Fibroblast of skin of scalp (primary cell): ENCODE measurements at places on chromosomes 16 and 17.

- no peak for DNase-seq
Measured at GRCh38 chr17:50905460-50905803, 39.3 kb upstream of the TOB1 start.

DNA sequence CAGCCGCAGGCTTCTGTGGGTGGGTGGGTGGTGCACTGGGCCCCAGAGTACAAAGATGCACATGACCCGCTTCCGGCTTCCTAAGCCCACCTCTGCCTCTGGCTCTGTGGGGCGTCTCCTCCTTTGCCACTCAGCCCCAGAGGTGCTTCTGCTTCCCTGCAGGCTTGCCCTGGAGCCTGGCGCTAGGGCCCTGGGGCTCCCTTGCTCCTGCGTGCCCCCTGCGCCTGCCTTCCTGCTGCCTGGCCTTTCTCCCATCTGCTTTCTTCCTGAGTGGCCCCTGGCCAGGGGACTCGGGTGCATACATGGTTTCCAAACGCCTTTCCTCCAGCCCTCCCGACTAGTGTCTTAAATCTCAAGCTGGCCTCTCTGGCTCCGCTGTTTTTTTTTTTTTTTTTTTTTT, 3.4 kb downstream of the WWOX start:
- no peak for DNase-seq

GRCh38 chr17:17900615-17901520, 64.1 kb upstream of the SREBF1 start:
- peak; percentile 98 for DNase-seq

DNA sequence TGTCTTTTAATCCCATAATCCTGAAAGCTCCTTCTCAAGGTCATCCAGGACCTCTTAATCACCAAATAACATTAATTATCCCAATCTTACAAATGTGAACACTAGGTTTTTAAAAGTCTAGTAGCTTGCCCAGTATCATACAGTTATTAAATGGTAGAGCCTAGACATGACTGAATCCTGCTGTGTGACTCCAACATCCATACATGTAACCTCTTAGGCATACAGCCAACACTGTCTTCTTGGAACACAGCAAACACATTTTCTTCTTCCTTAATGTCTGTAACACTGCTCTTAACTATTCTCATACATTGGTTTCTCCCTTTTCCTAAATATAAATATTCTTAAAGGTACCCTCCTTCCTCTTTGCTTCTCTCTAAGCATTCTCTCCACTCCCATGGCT, 13.7 kb downstream of the BRIP1 start:
- DNase-seq, result peak; percentile 21

DNA sequence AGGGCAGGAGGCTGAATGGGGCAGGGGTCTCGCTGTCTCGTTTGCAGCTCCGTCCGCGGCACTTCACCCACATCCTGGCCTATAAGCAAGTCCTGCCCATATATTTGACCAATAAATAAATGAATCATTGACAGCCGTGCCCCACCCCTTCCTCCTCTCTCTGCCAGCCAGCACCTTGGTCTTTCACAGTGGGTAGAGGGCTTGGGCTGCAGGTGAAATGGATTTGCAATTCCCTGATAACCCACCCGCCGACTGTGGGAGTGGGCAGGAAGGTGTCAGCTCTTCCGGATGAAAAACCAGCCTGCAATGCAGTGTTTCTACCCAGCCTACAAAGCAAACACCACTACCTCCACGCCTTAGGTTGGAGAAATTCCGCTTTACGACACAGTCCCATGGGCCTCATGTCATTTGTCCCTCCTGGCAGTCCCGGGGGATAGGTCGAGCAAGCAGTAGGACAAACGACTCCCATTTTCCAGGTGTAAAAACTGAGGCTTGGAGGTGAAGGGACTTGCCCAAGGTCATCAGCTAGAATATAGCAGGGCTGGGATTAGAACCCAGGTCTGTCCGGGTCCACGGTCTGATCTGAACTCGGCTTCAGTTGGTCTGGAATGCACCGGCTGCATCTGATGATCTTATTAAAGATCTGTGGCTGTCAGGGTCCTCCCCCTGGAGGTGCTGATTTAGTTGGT, 79.0 kb downstream of the ABCC1 start:
- DNase-seq, result no peak

DNA sequence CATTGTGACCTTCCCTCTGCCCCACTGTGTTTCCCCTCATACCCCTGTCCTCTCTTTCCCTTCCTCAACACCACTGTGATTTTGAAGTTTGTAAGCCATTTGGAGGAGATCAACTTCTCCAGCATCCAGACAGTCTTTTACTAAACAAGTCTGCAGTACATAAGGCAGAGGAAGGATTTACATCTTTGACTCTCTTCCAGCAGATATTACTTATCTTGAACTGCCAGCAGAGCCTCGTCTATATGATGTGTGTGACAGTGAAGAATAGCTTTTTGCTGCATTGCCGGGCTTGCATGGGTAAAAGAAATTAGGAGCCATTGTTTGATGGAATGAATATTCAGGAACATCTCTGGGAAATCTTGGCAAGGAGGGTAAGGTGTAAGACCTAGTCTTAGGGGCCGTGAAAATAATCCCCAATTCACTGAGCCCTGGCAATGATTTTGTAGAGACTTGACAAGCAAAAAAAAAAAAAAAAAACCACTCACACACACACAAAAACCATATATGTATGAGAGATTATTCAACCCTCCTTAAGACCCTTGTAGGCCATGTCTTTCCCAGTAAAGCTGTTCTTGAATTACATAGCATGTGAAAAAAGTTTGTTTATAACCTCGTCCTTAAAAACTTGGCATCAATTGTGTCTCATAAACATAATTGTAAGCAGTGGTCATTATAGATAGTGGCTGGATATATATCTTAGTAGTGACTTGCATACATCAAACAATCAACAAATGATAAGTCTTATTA, 903.9 kb downstream of the CDH11 start:
- DNase-seq, result no peak

- DNase-seq, result no peak
Measured at GRCh38 chr17:43547189-43547550, 1.0 kb upstream of the ETV4 start.

- no peak for DNase-seq
Measured at GRCh38 chr17:59289981-59290301, 41.5 kb upstream of the YPEL2 start.

DNA sequence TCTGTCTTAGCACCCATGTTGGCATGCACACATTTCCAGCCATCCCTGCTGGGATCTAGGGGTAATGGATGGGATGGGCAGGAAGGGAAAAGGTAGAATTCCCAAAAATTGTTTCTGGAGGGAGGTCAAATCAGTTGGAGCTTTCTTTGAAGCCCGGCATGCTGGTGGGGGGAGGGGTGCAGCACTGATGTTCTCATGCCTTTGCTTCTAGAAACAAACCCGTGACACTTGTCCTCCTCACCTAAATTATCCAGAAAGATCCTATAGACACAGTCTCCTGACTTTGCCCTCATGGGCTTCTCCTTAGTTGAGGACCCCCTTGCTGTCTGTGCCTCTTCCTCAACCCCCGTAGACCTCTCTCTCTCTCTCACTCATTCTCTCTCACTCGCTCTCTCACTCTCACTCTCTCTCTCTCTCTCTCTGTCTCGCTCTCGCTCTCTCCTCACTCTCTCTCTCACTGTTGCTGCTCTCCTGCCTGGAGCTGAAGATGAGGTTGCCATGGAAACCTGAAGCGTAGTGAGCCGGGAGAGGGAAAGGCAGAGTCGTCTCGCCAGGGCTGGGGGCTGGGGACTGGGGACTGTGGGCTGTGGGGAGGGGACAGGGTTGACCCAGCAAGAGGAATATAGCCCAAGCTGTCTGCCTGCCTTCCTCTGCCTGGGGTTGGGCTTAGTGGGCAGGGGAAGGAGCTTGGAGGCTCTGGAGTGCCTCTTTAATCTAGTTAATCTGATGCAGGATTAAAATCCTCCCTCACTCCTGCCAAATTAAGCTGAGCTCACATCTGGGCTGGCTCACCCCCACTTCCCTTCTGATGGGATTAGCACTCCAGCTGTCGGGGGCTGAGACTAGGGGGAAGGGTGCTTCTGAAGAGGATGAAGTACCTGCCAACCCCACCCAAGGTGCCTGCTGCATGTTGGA, 16.1 kb downstream of the LASP1 start:
- no peak for DNase-seq

DNA sequence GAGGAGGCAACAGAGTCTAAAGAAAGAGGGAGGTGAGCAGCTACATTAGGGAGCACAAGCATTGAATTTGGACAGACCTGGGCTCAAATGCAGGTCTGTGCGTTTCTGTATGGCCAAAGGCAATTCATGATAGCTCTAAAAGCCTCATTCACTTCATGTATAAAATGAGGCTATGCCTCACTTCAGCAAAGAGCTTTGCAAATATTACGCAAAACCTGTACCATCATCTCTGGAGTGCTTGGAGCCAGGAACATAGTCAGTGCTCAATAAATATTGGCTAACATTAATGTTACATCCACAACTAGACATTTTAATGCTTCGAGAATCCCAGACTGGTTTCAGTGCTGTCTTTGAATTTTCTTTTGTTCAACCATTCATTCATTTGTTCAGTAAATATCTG, 254.7 kb upstream of the CDH11 start:
- DNase-seq, result no peak

DNA sequence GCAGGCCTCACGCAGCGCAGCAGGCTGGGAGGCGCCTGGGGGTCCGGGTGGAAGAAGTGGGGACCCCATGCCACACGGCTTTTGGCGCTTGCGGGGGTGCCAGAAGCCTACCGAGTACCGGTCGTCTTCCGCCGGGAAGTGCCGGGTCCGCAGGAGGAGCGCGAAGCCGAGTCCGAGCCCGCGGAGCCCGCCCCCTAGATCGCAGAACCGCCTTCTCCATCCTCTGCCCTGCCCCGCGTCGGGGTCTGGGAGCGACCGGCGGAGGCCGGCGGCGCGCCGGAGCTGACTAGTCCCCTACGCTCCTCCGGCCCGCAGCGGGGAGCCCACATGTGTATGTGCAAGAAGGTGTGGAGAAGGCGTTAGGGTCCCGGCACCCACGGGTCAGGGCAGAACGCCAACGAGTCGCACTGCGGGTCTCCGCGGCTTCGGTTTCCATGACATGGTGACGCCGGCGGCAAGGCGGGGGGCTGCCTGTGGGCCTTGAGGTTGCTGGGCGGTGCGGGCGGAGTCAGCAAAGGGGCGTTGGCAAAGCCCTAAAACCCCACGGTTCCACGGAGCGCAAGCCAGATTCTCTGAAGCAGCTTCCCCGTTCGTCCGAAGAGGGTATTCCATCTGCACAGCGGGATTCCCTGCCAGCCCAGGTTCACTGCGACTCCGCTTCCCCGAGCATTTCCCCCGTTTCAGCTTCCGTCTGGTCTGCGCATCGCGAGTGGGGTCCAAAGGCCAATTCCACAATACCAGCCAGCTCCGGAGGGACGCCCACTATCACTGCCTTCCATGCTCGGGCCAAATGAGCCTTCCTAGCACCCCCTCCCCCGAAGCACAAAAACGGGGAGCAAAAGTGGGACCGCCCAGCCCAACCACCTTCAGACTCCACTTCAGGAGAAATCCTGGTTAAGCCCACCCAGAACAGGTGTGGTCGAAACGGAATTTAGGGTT, 2.3 kb upstream of the LHX1 start:
- no peak for DNase-seq

DNA sequence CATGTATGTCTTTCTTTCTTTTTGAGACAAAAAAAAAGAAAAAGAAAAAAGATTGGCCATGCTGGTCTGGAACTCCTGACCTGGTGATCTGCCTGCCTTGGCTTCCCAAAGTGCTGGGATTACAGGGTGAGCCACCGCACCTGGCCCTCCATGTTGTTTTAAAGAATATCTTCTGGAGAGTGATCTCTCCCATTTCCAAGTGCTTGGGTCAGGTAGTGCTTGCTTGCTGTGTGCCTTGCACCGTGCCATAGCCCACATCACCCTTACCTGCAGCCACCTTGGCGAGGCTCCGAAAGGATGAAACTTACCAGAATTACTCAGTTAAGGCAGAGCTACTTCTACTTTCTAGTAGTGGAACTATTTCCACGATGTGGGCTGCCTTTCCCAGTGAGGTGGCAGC, 19.0 kb upstream of the KDM6B start:
- DNase-seq, result no peak

DNA sequence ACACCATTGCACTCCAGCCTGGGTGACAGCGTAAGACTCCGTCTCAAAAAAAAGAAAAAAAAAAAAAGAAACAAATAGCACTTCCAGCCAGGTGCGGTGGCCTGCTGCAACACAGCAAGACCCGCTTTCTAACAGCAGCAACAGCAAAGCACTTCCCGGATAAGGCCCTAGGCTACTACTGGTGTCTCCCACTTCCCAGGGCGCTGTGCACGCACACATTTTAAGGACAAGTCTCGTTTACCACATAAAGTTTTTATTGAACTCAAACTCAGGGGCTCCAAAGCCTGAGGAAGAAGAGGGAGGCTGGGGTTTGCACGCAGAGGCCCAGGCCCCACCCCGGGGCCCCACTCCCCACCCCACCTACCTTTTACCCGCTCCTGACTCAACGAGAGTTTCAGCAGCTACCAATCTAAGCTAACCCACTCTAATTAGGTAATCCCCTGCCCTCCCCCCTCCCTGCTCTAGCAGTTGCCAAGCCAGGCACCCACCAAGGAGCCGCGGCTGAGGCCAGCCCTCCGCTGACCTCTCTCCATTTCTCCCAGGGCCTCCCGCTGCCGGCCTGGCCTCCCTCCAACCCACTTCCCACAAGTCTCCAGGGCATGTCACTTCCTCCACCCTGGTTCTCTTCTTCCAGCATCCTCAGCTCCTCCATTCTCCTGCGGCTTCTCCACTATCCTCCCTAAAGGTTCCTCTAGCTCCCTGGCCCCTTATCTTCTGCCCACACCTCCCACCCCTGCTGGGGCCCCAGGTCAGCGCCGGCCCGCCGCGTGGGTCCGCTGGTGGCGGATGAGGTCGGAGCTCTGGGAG, 2.4 kb downstream of the ZNF768 start:
- DNase-seq, result no peak

GRCh38 chr17:36118477-36119353, 15.1 kb downstream of the CCL4 start:
- DNase-seq, result no peak

- no peak for DNase-seq
Measured at GRCh38 chr17:10657879-10658278, 770 bp upstream of the MYH3 start.

- no peak for DNase-seq
Measured at GRCh38 chr17:15231851-15232516, 33.1 kb downstream of the PMP22 start.

DNA sequence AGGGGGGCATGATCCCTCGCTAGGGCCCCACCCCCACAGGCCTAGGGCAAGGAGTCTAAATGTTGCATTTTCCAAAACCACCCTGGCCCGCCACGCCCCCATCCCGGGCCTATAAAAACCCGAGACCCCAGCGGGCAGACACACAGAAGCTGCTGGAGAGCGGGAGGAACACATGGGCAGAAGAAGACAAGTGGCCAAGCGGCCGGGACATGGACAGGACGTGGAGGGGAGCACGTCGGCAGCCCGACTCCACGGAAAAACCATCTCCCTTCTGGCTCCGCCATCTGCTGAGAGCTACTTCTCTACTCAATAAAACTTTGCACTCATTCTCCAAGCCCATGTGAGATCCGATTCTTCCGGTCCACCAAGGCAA, 34.1 kb upstream of the ENPP7 start:
- DNase-seq, result no peak

DNA sequence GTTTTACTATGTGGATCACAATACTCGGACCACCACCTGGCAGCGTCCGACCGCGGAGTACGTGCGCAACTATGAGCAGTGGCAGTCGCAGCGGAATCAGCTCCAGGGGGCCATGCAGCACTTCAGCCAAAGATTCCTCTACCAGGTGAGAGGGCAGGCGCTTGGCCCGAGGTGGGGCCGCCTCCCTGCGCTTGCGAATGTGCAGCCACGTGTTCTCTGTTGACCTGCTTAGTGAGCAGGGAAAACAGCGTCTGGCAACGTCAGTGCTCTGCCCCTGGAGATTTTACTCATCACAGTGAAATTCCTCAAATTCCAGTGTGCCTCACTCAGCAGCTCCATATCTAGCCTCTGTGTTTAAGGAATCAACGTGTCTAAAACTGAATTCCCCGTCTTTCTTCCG, 33.4 kb upstream of the CLEC18A start:
- peak; percentile 95 for DNase-seq

GRCh38 chr17:57645950-57646665, 99.0 kb downstream of the CCDC182 start:
- DNase-seq, result peak; percentile 6
